ENCODE measurements at places on chromosomes 12 and 14.

GRCh38 chr14:23483236-23483854, 13.8 kb downstream of the NGDN start:
- no peak for DNase-seq

DNA sequence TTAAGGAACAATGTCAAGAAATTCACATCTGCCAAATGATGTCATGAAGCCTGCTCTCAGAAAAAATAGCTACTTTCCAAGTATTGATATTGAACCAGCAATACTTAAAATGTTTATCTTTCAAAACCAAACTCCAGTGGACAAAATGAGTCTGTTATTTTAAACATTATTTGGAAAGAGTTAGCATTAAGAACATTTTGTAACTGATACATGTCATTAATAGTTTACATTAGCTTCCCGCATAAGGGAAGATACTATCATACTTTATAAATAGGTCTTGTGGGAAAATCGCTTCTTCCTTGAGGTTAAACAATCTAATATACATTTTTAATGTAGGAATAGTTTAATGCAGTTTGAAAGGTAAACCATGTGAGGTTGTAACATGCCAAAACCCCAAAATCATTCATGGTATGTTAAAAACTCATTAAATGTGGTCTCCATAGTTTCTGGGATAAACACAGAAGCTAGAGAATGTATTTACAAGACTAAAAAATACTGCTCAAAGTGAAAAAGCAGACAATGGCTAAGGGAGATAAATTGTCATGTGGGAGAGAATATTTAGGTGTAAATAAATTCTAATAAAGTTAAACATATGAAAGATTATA, 73.4 kb upstream of the ATP2B1 start:
- no peak for DNase-seq

- DNase-seq = no peak
These were observed 95.4 kb downstream of the ITPR2 start for GRCh38 chr12:26737487-26738030.

DNA sequence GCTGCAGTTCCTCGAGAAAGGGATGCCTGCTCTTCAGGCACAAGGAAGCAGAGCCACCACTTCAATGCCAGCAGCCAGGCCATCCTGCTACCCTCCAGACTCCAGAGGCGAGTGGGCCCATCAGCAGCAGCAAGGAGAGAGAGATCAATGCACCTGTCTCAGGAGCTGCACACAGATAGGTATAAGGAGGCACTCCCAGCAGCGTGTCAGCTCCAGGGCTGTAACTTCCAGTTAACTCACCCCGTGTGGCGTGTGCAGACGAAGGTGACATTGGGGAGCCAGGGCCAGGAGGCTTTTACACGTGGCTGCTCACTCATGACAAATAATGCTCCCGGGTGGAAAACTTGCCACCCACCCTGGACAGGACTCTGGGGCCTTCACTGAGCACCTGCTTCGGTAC, 24.2 kb downstream of the GALNT16 start:
- DNase-seq = no peak

GRCh38 chr14:21734457-21735074, 60.9 kb upstream of the OR4E1 start:
- DNase-seq = no peak

DNA sequence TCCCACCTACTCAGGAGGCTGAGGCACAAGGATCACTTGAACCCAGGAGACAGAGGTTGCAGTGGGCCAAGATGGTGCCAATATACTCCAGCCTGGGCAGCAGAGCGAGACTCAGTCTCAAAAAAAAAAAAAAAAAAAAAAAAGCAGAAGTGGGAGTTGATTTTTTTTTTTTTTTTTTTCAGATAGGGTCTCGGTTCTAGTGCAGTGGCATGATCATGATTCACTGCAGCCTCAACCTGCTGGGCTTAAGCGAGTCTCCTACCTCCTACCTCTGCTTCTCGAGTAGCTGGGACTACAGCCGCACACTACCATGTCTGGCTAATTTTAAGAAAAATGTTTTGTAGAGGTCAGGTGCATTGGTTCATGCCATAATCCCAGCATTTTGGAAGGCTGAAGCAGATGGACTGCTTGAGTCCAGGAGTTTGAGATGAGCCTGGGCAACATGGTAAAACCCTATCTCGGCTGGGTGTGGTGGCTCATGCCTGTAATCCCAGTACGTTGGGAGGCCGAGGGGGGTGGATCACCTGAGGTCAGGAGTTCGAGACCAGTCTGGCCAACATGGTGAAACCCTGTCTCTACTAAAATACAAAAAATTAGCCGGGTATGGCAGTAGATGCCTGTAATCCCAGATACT, 16.3 kb upstream of the HSP90AA1 start:
- DNase-seq = no peak

DNA sequence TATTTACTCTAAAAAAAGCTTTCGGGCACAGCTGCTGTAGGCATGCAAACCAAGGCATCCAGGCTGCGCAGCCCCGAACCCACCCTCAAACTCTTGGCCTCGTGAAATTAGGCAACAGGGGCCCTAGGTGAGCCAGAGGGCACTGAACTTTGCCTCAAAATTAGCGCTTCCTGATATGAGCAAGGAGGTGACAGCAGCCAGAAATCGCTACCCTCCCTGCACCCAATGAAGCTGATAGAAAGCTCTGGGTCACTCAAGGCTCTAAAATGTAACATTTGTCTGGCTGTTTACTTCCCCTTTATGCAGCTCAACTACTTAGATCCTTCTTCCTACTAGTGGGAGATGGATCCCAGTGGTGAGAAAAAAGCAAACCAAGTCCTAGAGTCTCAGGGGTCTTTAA, 61.8 kb downstream of the PITPNM2 start:
- no peak for DNase-seq

DNA sequence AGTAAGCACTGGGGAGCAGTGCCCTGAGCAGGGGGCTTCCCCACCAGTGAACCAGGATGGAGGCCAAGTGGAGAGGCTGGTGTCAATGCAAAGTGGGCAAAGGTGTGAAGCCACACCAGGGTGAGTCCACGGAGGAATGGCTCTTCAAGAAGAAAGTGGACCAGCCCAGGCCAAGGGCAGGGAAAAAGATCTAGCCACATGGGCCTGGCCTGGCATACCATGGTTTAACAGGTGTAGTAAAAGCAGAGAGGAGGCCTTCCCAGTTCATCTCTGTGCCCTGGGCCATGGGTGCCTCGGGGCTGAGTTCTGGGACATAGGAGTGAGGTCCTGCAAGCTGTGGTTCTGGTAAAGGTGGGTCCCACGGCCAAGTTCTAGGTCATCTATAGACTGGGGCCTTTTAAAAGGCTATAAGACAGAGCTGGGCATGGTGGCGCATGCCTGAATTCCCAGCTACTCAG, 153.4 kb downstream of the DPF3 start:
- no peak for DNase-seq

GRCh38 chr12:121499929-121500793, 80.7 kb downstream of the KDM2B start:
- peak; percentile 61 for DNase-seq

GRCh38 chr12:92272061-92272964, 126.7 kb upstream of the BTG1 start:
- no peak for DNase-seq

DNA sequence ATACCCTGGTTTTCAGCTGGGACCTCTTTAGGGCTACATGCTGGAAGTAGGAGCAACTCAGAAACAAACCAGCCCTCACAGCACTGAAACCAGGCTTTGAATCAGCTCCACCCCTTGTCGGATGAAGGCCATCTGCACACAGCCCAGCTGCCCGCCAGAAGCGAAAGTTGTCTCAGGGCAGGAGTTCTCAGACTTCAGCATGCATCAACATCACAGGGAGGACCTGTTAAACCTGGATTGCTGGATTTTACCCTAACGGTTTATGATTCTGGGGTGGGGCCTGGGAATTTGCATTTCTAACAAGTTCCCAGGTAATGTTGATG, 10.9 kb downstream of the SYNDIG1L start:
- no peak for DNase-seq

GRCh38 chr12:88420457-88420856, 159.8 kb downstream of the KITLG start:
- DNase-seq = no peak

DNA sequence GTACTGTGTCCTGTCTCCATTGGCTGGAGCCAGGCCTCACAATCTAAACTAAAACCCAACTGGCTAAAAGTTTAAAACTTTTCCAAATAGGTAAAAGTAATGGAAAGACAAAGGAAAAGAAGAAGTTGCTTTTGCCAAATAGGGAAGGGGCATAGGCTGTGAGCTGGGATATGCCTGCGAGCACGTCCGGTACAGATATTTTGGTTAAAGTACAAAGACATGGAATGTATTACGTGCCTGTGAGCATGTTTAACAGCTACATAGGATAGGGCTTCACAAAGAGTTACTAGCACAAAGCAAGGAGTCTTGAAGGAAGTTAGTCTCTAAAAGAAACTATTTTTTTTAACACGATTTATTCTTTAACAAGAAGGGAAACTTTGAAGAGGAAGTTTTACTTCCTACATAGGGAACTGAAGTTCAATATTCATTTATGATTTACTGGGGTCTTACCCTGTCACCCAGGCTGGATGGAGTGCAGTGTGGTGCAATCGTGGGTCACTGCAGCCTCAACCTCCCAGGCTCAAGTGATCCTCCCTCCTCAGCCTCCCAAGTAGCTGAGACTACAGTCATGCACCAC, 41.9 kb upstream of the INF2 start:
- DNase-seq = no peak

DNA sequence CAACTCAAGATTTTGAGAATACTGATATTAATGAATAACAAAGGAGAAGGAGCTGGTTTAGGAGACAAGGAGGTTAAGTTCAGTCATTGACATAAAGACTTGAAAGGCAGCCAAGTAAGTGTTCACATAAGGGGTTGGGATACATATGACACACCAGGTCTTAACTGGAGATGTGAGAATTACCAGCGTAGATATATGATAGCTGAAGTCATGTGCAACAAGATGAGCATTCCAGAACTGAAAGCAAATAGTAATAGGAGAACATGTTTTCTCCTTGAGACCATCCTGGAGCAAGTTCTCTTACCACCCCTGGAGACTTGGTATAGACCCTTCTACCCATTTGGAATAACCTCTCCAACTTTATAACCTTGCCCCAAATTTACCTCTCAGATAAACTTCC, 43.3 kb upstream of the NPFF start:
- DNase-seq = no peak

GRCh38 chr14:30855345-30856037, 18.9 kb upstream of the COCH start:
- DNase-seq = no peak

GRCh38 chr12:121579190-121579791, 1.5 kb downstream of the KDM2B start:
- no peak for DNase-seq

- DNase-seq = no peak
These were observed 104.2 kb downstream of the C12orf50 start for GRCh38 chr12:87925021-87925420.

DNA sequence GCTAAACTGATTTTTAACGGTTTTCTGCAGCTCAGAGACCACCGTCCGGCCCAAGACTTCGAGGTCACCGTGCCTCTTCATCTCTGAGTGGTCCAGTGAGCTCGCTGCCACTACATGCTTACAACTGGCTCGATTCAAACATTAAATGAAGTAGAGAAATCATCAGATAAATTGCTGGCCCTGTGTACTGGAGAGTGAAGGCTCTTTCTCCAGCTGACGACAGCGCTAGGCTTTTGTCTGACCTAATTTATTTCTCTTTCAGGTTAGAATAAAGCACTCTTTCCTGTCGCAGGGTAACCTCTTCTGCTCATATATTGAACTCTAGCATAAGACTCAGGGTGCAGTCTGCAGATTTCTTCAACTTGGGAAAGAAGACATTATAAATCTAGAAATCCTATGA, 6.4 kb downstream of the BCL11B start:
- no peak for DNase-seq

- no peak for DNase-seq
These were observed 3.1 kb downstream of the ARHGEF25 start for GRCh38 chr12:57614178-57614947.

DNA sequence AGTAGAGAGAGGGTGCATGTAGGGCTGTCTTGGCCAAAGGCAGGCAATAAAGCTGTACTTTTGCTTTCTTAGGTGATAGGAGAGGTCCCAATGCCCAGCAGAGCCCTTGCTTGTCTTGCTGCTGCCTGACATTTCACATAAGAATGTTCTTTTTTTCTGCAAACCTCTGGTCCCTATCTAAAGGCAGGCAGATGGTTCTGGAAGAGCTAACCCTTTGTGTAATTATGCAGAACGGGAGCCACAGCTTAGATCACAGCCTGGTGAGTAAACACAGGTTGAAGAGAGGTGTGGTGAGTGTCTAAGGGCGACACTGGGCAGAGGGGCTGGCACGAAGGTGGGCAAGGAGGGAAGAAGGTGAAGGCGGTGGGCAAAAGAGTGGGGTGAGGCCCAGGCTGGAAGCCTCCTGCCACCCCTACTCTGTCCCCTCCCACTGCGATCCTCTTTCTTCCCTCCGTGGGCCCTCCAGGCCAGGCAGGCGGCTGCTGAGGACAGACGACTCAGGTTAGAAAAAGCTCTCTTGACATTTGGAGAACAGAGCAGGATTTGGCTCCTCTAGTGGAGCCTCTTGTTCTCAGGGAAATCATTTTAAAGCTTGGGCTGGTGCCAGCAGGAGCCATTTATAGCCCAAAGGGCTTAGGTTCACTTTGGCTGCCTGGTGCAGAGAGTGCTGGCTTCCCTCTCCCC, 42.8 kb downstream of the PRMT8 start:
- no peak for DNase-seq

DNA sequence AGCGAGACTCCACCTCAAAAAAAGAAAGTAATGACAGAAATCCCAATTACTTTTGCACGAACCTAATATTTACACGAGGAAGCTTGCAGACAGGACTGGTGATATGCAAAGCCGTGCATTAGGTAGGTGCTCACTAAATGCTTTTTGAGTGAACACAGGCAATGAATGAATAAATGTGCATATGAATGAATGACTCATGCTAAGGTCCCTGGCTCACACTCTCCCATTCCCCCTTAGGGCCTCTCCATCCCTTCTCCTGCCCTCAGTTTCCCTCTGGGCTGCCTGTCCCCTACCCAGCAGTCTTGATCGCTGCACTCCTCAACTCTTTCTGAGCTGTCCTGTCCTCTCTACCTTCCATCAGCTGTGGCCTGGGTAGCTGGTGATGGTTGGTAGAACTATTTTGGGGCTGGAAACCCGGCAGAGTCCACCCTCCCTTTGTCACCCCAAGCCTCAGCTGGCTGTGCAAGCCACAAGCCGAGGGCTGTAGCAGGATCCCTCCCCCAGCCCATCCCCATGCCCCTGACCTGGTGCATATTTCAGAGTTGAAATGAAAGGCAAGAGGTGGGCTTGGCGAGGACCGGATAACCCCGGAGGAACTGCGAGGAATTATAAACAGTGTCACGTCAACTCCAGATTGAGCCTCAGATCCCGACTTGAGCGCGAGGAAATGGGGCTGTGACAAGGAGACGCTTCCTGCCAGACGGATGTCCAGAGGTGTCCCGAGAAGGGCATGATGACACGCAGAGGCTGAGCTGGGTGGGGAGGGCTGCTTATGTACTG, 191.7 kb upstream of the GSC start:
- no peak for DNase-seq
